ENCODE measurements at places on chromosomes 16 and 17.

- no peak for DNase-seq
These were observed 128.7 kb downstream of the RPTOR start for GRCh38 chr17:80673152-80673920.

GRCh38 chr17:38994026-38994425, 26.8 kb upstream of the FBXO47 start:
- DNase-seq, result no peak

DNA sequence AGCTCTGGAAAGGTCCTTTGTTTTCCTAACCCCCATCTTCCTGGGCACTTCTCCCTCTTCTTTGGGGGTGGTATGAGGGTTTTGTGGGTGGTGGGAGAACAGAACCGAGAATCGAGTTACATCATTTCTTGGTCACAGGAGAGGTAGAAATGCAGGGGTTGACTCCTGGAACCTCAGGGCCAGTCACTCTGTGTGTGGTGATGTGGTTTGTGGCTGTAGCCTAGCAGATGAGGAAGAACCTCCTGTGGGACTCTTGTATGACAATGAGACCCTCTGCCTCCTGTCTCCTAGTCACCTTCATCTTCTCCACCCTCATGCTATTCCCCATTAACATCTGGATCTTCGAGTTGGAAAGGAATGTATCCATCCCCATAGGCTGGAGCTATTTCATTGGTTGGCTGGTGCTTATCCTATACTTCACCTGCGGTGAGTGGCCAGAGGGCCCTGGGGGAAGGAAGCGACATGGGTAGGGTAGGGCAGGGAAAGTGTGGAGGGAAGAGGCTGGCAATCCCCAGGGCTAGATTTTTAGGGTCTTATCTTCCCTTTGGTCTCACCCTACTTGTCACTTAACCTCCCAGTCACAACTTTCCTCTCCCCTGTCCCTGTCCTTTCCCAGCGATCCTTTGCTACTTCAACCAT, 5.5 kb downstream of the ODF4 start:
- no peak for DNase-seq

DNA sequence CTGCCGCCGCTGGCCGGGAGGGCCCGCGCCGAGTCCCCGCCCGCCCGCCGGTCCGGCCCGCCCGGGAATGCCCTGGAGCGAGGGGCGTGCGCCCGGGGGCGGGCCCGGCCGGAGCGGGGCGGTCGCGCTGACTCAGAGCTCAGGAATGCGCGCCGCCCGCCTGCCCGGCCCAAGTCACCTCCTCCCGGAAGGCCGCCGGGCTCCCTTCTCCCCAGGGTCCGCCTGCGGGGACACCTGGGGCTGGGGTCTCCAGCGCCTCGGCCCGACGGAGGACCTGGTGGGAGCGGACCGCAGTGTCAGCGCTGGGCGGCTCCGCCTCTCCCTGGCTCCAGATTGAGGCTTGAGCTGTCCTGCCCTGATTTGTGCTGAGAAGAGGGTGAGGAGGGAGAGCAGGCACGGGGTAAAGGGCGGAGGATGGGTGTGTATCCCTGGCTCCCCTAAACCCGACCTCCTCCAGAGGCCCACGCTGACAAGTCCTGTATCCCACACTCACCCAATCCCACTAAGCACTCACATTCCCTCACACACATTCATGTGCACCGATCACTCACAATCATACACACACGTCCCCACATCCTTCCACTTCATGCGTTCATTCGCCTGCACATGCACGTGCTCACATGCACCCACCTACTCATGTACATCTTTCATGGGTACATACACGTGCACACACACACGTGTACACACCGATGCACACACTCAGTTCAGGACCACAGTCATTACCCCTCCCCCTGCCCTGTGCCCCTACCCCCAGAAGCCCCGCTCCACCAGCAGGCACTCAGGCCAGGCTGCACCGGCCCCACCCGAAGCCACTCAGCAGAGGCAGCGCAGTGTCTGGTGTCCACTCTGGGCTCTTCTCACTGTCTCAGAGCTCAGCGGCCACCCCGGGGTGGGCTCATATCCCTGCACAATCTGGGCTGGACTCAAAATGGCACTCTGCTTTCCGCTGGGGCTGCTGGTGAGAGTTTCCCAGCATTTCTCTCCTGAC, at the start of gene RHBDF1:
RHBDF1 (minus strand) TSS at position 71 of the 988 bp plus-strand sequence. CDS start 7,616 bp downstream, outside the sequence.
- no peak for DNase-seq

DNA sequence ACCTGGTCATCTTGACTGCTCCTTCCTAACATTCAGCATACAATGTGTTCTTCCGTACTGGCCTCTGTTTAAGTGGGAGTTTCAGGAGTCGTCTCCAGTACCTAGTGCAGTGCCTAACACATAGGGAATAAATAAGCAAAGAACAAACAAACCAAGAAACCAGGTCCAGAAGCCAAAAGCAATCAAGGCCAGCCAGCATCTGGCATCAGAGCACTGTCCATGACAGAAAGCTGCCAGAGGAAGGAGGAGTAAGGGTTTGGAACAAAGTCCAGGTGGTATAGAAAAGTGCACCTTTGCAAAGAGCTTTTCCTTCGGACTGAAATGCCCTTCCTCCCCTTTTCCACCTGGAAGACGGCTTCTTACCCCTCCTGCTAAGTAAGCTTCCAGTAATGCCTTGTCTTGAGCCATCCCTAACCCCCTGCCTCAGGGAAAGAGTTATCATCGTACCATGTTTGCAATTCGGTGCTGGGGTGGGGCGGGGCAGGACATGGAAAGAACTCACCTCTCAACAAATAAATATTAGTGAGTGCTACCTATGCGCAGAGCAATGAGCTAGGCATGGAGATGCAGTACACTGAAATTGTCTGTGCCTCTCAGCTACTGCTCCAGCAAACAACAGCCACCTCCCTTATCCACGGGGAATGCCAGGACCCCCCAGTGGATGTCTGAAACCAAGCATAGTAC, 47.6 kb downstream of the C17orf67 start:
- no peak for DNase-seq

DNA sequence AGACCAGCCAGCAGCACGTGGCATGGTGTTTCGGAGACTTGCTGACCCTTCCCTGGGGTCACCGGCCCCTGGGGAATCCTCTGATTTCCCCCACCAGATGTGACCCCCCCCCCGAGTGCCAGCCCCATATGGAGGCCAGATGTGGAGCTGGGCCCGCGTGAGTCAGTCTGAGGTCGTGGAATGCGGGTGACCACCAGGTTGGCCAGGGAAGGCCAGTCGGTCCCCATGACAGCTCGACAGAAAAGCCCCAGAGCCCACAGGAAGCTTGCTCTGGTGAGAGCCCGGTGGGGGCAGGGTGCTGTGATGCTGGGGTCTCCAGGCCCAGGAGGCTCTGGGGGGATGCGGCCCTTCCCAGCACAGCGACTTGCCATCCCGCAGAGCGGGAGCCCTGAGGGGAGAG, 209.0 kb downstream of the NTN1 start:
- no peak for DNase-seq

GRCh38 chr17:2803386-2803785, 7.1 kb downstream of the RAP1GAP2 start:
- no peak for DNase-seq

- DNase-seq, result no peak
These were observed 111.1 kb downstream of the VAT1L start for GRCh38 chr16:77899416-77899815.

GRCh38 chr16:50909831-50910735, 168.2 kb downstream of the CYLD start:
- DNase-seq, result no peak

DNA sequence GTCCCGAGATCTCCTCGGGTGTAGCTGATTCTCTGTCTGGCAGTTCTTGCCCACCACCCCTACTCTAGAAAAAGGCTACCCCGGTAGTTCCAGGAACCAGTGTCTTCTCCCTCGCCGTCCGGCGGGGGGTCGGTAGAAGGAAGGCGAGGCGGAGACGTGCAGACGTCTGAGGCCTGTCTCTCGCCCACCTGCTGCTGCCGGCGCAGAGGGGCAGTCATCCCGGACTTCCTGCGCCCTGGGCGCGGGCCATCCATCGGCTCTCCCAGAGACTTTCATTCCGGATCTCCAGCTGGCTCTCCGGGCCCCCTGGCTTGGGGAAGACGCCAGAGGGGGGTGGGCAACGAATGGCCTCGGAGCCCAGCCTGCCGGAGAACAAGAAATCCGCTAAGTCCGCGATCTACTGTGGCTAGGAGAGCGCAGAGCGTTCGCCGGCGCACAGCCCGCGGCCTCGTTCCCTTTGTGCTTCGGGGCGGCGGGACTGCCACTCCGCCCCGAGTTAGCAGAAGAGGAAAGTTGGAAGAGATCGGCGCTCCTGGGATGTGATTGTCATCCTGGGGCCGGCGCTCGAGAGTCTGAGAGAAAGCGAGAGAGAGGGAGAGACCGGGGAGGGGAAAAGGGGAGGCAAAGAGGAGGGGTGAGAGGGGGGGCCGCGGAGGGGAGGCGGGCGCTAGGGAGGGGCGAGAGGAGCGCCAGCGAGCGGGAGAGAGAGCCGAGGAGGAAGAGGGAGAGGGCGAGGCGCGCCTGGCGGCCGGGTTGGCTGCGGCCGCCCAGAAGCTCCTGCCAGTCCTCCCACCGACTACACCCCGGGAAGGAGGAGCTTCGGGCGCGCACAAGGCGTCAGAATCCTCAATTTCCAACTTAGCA, at the start of gene IRX5:
IRX5 (plus strand) TSS at position 861 of the 864 bp plus-strand sequence. CDS start 334 bp downstream, outside the sequence.
- no peak for DNase-seq

DNA sequence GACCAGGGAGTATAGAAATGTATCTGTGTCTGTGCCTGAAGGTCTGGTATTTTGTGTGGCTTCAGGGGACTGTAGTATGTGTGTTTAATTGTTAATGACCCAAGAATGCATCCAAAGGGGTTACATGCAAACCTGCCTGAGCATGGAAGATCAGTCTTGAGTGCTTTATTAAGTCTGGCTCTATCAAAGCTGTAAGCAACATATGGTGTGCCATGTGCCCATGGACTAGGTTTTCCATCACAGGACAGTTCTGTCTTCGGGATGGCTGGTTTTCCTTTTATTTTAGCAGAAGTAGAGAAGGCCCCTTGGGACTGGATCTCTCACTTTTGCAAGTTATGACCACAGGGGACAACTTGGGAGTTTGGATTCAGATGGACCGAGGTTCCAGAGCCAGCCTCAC, 18.2 kb downstream of the RBFOX1 start:
- no peak for DNase-seq

DNA sequence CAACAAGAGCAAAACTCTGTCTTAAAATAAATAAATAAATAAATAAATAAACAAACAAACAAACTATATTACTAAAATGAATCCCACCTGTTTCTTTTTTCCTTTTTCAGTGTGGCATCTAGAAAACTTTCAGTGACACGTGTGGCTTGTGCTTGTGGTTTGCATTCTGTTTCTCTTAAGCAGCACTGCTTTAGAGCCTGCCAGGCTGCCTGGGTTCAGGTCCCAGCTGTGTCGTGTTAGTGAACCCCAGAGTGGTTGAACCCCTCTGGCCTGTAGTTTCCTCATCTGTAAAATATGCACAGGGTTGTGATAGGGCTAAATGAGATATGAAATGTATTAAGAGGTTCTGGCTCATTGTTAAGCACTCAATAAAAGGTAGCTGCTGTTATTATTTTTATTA, 12.1 kb upstream of the EPN3 start:
- no peak for DNase-seq

DNA sequence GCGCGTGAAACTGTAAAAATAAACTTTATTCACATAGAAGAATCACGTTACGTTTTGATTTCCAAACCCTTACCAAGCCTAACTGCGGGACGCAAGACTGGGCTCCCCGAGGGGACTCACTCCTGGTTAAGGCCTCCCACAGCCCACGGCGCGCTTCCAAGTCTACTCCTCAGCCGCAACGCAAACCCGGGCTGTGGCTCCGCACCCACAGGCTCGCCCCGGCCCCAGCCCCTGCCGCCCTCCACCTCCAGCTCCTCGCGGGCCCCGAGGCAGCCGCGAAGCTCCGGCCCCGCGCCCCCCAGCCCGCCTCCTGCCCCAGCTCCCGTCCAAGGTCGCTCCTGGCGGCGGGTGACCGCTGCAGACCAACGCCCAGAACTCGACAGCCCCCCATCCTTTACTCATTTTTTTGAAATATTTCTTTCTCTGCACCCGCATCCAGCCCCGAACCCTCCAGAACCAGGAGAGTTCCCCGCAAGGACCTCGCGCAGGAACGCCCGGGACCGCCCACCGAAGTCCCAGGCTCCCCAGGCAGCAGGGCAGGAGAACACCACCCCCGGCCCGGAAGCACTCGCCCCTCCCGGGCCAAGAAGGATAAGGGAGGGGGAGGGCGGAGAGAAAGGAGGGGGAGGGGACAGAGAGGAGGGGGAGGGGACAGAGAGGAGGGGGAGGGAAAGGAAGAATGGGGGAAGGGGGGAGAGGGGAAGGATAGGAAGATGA, 912 bp downstream of the USP22 start:
- peak; percentile 51 for DNase-seq

- no peak for DNase-seq
These were observed 9.2 kb downstream of the CHD3 start for GRCh38 chr17:7897773-7898172.

GRCh38 chr17:32100971-32101631, 41.2 kb upstream of the RHOT1 start:
- DNase-seq, result no peak

Data from activated gamma-delta T cell treated with Interleukin-2 at 50 U/mL for 16 hours (primary cell).